ENCODE measurements at places on chromosomes 13 and 19.

DNA sequence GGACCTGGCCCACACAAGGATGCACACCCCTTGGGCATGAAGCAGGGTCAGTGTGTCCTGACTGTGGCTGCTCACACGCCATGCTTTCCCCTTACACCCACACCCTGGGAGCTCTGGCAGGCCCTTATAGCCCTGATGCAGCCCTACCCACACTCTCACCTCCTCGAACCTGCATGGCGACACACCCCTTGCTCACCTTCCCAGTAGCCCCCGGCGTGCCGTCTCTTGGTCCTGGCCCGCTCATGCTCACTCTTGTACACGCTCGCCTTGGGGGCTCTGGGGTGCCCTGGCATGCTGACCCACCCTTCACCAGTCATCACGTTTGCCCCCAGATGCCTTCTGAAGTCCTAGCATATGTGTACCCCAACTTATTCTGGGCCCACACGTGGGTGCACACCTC, 56.1 kb downstream of the MAP4K1 start:
- DNase-seq: no peak

DNA sequence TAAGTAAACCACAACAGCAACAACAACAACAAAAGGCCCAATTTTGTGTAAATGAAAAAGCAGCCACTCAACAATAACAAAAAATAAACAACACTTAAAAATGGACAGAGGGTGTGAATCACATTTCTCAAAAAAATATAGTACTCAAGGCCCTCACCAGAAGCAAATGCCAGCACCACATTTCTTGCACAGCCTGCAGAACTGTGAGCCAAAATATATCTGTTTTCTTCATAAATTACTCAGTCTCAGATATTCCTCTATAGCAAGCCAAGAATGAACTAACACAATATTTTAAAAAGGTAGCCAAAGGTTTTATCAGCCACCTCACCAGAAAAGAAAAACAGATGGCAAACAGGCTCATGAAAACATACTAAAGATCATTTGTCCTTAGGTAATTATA, 3.9 kb upstream of the CD33 start:
- no peak for DNase-seq

DNA sequence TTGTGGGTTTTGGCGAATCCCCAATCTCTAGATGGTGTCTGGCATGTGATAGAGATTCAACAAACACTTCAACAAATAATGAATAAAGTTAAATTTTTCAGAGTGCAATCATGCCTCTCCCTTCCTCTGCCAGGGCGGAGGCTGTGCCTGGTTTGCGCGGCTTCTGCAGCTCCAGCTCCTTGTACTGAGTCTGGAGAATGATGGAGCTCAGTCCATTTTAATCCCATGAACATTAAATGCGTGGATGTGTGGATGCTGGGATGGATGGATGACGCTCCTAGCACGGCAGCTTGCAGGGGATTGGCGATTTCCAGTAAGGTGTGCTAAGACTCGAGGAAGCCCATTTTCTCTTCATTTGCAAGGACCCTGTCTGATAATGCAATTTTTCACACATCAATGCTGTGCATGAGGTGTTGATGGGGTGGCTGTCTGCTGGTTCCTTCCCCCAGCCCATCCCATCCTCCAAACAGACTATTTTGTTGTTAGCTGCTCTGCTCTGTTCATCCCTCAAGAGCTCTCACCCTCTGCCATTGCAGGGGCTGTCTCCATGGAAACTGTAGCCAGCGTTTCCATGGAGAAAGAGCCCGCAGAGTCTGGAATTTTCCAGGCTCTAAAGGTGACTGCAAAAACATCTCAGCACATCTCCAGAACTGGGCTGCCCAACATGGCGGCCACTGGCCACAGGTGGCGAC, 92.6 kb upstream of the PEG3 start:
- DNase-seq: no peak

DNA sequence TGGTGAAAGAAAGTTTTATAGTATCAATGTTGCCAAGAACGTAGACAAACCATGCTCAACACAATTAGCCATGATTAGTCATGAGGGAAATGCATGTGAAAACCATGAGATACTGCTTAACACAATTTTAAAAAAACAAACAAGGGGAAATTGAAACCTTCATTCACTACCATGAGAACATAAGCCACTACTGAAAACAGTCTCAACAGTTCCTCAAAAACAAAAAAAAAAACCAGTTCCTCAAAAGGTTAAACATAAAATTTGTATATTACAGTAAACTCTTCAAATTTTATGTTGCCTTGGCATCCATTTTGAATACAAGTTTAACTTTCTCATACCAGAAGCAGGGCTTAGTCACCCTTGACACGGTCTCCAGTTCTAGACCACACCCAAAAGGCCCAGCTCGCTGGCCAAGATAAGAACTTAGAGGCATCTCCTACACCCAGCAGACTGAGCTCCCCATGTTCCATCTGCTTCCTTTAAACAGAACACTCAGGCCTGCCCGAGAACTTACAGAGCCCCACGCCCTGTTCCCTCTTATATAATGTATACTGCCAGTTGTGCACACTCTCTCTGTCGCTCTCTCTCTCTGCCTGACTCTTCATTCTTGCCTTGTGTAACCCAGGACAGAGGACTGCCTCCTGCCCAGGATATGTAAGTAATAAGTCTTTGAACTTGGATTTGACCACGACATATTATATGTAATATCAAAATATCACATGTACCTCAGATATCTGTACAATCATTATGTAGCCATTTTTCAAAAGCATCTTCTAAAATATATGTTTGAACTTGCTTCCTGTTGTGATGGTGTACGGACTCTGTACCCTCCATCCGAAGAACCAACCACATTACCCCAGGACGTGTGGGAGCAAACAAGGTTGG, 67.4 kb downstream of the STK24 start:
- no peak for DNase-seq
